ENCODE measurements at places on chromosomes 6 and 20. TPM values are rescaled to one million over a fixed set of nuclear protein-coding genes. Genes with fewer than 3 reads are reported as not detected.

- DNase-seq: no peak
Observed at GRCh38 chr20:50865591-50865990, 65.6 kb downstream of the ADNP start.

The TXLNB gene
- total RNA-seq: 0.68 TPM

DNA sequence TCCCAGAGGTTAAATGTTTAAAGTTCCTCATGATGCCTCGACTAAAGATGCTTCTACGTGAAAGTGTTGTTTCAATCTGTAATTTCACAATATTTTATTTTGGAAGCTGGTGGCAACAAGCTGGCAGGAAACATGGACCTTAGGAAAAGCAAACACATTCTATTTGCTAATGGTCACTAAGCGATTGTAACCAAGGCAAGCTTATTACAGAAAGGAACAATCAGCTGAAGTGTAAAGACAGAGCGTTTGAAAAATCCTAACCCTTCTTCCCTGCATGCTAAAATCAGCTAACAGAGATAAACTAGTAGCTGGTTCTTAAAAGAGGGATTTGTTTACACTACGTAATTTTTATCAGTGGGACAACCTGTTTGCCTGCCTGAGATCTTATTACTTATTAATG lies 50.0 kb downstream of the IL20RA start:
- no peak for DNase-seq

- DNase-seq: no peak
Observed at GRCh38 chr6:72811971-72812421, 190.1 kb downstream of the KCNQ5 start.

GRCh38 chr6:34143196-34143883 lies 2.5 kb downstream of the GRM4 start:
- no peak for DNase-seq

DNA sequence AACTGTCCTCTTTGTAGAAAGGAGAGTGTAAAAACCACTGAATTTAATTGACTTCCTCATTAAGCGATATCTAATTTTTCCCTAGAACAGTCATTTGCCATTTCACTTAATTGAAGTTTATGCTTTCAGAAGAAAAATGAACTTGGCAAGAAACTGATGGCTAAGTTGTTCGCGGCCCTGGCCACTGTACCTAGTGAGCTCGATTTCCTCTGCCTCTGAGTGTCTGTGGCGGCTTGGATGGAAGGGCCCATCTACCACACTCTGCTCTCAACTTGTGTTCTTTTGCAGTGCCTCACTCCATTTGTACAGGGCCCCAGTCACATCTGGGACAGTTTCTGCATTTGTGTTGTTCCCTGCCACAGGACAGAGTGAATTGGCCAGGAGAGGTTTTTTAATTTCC lies 102.9 kb downstream of the BCAS1 start:
- no peak for DNase-seq

The TCF21 gene
- total RNA-seq: not detected

DNA sequence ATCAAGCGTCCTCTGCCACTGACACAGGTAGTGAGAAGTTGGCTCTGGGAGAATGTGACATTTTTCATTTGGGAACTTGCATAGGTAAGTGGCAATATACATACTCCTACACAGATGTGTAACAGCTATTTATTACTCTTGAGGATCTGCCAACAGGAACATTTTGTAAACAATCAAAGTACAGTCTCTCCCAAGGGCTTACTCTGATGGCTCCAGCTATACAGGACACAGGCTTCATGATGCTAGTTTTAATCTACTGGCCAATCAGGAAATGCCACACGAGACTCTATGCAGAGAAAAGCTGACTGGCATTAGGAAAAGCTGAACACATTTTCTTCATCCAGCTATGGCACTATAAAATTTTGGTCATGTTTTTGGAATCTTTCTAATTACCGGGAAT lies 57.8 kb downstream of the POPDC3 start:
- DNase-seq: no peak

The ADAM33 gene
- total RNA-seq: 0.17 TPM

The MLIP gene
- 4.4 TPM for total RNA-seq

The GSTA4 gene
- total RNA-seq: 26.1 TPM

DNA sequence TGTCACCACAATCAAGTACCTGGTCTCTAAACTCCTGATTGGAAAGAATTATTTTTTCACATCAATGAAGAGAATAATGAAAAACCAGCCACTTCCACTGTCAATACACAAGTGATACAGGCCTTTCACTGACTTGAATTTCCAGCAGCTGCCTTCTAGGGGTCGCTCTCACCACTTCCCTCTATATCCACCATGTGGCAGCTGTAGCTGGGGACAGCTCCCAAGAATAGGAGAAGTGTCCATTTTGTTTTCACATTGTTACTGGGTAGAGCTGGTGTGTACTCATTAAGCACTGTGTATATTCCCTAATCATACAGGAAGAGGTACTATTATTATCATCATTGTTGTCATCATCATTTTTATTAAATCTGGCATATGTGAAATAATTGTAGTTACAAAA lies 438.4 kb upstream of the SPTLC3 start:
- DNase-seq: no peak

DNA sequence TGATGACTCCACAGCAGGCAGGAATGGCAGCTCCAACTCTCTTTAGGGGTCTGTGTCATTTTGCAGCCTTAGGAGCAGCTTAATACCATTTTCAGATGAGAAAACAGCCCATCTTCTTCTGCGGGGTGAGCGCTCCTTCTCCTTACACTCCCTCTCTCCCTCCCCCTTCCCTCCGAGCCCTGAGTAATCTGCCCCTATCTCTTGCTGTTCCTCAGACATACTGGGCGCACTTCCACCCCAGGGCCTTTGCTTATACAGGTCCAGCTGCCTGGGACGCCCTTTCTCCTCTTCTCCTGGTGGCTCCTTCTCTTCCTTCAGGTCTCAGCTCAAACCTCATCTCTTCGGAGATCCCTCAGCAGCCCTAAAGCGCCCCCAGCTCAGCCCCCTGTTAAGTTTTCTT lies 54.8 kb downstream of the SNAI1 start:
- DNase-seq: no peak

- DNase-seq: no peak
Observed at GRCh38 chr6:52543262-52543661, 33.6 kb downstream of the TRAM2 start.

DNA sequence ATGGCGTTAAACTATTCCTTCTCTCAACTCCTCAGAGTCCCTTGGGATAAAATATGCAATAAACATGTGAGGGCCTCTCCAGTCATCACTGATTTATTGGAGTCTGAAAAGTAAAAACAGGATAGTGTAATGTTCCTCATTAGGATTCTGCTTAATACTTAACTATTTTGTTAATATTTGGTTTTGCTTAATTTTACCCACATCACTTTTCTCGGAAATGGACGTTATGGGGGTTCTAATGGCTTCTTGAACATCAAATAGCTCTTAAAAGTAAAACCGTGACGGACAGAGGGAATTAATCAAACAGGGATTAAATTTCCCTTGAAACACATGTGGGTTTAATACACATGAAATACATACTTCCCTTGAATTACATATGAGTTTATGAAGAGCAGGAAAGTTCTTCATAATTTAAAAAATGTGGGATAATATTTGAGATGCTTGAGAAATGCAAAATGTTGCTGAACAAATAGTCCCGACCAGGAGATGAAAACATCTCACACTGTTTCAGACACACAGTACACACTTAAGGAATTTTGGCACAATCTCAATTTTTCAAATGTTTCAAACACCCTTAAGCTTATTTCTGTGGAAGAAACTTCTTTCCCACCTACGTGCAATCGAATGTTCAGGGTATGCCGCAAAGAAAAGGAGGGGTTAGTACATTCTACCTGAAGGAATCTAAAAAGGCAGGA lies 38.4 kb upstream of the EIF2S2 start:
- DNase-seq: no peak

- DNase-seq: no peak
Observed at GRCh38 chr6:124053315-124053714, 249.7 kb downstream of the NKAIN2 start.

DNA sequence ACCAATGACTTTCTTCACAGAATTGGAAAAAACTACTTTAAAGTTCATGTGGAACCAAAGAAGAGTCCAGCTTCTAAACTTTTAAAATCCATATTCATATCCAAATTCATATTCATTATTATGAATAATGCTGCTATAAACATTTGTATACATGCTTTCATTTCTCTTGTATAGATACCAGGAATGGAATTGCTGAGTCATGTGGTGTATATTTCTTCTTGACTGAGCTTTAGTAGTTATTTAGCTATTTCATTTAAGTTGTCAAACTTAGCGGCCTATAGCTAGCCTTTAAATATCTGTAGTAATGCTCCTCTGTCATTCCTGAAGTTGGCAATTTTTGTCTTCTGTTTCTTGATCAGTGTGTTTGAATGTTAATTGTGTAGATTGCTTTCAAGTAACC lies 19.8 kb upstream of the SMIM28 start:
- no peak for DNase-seq

- no peak for DNase-seq
Observed at GRCh38 chr20:4038047-4038459, 22.7 kb upstream of the RNF24 start.

The MYCT1 gene
- total RNA-seq: 112 TPM

- no peak for DNase-seq
Observed at GRCh38 chr6:130525408-130525807, 159.6 kb downstream of the TMEM200A start.

- DNase-seq: peak; percentile 6
Observed at GRCh38 chr20:10185741-10186558, 32.7 kb upstream of the SNAP25 start.

DNA sequence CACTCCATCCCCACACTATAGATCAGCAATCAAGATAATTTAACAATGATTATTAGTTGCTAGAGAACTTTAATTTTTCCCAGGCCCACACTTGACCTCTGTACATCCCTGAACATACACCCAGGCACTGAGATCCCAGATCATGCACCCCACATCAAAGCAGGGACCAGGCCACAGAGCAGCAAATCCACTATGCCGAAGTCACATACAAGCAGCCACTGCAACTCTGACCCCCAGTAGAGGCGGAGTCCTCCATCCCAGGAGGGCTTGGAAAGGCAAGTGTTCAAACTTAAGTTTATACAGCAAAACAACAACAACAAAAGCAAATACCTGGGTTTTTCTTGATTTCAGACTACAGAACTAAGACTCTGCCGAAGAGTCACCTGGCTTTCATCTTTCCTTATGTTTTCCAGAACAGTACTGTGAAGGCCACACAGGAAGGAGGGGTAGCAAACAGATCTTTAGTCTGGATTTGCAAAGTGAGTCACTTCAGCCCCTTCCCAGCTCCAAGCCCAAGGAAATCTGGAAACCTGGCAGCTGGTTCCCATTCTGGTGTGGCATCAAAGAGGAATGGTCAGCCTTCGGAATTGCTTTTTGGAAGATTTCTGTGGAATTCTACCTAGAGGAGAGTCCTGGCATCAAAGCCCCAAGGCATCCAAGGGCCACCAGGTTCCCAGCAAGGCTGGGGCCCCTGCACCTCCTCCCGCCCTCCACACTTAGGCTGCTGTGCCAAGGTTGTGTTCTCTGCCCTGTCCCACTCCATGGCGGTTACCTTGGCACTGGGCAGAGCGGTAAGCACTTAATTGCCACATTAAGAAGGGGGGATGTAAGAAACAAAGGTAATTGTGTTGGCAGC lies 7.3 kb downstream of the JAG1 start:
- peak; percentile 45 for DNase-seq

The CAPN11 gene
- total RNA-seq: 2.2 TPM

DNA sequence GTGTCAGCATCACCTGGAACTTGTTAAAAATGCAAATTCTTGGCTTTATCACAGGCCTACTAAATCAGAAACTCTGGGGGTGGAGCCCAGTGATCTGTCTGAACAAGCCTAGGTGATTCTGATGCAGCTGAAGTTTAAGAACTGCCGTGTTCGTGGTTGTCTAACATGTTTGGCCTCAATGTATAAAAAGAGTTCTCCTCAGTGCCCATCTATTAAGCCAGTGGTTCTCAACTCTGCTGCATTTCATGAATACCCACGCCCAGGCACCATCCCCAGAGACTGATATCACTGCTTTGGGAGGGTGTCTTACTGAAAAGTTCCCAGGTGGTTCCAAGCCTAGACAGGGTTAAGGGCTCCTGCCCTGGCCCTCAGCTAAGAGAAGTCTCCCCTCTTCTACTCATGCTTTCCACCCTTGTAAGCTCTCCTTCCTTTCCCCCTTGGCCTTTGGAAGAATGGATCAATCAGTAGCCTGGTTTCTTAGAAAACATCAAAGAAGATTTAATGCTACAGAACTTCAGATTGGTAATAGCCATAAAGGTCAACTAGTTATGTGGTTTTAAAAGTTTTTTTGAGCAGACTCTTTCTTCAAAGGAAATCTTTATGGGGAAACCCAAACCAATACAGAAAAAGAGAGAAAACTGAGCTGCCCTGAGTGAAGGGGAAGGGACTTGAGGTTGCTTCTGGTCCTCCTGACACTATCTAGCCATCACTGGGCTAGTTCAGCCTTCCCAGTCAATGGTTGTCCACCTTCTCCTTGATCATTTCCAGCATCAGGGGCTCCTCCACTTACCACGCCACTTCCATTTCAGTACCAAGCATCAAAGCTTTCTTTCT lies 38.9 kb upstream of the TNFAIP3 start:
- no peak for DNase-seq

DNA sequence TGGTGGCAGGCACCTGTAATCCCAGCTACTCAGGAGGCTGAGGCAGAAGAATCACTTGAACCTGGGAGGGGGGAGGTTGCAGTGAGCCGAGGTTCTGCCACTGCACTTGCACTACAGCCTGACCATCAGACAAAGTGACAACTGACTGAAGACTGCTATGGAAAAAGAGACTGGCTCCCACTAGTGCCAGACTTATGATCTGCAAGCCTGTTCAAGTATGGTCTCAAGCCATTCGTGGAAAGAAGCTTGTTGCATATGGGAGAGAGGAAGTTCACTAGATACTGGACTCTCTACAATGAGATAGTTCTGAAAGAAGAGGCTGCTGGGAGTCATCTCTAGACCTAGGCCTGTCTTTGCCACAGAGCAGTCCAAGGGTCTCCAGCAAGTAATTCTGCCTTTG lies 26.7 kb downstream of the MDN1 start:
- peak; percentile 68 for DNase-seq

DNA sequence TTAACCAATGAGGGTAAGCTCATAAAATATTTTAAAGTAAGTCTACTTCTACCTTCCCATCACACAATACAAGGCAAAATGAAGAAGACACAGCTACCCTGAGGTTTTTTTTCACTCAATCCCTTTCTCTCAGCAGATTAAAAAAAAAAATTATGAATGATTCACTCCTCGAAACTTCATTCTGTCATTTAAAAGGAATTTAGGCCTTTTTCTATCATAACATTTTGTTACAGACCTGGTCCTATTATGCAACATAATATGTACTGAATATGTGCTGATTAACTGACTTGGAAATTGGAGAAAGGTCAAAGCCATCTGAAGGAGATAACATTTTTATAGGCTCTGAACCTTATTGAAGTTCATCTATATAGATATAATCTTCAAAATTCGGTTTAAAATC lies 45.5 kb downstream of the PRL start:
- DNase-seq: no peak

The KCNK16 gene
- not detected for total RNA-seq

GRCh38 chr20:20443504-20443903 lies 75.6 kb downstream of the INSM1 start:
- no peak for DNase-seq

GRCh38 chr20:6819599-6819998 lies 52.1 kb downstream of the BMP2 start:
- DNase-seq: peak; percentile 48

- DNase-seq: peak; percentile 77
Observed at GRCh38 chr20:32358883-32359632, 927 bp downstream of the ASXL1 start.

Data from dermis blood vessel endothelial cell (primary cell).